Testis (tissue), 5 donors: ENCODE measurements at places on chromosomes 16 and 17.
A peak's percentile ranks its signal among the peaks of the same experiment; 100 is the strongest.

DNA sequence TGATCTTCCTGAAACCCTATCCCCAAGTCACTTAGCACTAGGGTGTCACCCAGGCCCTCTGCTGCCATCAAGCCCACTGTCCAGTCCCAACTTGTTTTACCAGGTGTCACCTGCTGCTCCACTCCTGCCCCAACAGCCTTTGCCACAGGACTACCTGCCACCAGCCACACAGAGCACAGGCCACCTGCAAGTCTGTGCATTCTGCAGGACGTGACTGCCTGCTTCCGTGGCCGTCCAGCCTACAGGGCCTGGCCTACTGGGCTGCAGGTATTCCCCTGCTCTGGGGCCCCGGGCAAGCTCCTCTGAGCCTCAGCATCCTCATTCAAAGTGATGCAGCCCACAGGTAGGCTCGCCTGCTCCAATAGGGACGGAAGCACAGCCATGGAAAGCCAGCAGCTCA is 3.2 kb downstream of the MCRIP1 start:
- no peak for DNase-seq

DNA sequence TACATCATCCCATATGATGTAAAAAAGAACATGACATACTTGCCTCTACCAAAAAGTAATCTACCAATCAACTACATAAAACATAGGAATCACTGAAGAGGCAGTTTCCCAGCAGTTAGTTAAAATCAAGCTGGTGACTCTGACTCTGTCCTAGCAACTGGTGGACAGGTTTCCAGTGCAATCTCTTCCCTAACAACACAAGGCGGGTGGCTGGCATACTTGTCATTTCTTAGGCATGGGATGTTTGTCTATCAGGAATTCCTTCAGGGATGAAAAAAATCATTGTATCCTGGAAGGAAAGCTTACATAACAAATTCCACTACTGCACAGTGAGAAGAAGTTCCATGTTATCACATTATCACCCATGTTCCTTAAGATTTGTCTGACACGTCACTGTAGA is 50.9 kb downstream of the HELZ start:
- no peak for DNase-seq

- no peak for DNase-seq
Observed at GRCh38 chr17:63847525-63848249, 5.2 kb upstream of the SMARCD2 start.

DNA sequence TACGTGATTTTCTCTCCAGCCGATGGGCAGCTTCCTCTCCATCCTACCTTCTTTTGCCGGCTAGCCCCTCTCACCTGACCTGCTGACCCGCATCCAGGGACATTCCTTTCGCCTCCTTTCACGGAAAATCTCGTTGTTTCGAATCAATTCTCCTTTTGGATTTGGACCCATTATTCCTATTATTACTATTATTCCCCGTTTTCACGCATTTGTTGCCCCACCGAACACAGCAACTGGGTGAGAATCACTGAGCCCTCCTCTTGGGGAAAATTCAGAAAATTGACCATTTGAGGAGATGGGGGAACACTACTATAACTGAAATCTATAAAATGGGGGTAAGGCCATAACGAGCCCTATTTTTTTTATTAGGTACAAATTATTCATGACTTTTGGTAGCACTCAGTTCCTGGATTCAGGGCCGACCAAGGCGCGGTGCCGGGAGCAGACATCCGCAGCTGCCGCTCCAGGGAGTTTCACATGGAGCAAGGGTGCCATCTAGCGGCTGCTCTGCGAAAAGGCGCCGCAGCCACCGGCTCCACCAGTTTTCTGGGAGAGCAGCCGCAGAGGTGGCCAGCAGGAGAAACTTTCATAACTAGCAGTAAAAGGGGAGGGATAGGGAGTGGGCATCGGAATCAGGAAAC is 3.3 kb upstream of the HOXB8 start:
- peak; percentile 92 for DNase-seq

DNA sequence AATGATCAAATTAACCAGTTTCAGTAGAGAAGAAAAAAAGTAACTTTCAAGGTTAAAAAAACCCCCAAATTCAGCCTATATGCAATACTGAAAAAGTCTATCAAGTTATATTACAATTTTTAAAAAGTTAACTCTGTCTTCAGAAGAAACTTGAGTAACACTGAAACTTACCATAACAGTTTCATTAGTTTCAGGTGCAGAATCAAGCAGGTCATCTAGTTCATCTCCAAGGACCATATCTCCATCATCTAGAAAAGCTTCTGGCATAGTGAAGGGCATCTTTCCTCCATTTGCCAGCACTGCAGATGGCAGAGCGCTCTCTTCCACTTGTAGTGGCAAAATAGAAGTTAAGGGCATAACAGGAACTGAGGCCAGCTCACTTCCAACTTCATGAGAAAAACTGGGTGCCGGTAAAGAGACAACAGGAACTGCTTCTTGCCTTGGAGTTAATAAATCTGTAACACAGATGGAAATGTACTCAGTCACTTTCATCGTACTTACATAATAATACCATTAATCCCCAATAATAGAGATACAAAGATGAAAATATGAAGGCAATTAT is 22.9 kb downstream of the ZC3H7A start:
- no peak for DNase-seq

DNA sequence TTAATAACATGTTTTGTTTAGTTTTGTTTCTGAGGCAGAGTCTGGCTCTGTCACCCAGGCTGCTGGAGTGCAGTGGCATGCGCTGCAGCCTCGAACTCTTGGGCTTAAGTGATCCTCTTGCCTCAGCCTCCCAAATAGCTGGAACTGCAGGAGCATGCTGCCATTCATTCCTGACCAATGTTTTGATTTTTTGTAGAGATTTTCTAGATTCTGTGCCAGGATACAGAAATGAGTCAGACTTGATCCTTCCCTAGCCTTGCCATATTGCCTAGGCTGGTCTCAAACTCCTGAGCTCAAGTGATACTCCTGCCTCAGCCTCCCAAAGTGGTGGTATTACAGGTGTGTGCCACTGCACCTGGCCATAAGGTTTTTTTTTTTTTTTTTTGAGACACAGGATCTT is 17.7 kb downstream of the TAOK1 start:
- no peak for DNase-seq

DNA sequence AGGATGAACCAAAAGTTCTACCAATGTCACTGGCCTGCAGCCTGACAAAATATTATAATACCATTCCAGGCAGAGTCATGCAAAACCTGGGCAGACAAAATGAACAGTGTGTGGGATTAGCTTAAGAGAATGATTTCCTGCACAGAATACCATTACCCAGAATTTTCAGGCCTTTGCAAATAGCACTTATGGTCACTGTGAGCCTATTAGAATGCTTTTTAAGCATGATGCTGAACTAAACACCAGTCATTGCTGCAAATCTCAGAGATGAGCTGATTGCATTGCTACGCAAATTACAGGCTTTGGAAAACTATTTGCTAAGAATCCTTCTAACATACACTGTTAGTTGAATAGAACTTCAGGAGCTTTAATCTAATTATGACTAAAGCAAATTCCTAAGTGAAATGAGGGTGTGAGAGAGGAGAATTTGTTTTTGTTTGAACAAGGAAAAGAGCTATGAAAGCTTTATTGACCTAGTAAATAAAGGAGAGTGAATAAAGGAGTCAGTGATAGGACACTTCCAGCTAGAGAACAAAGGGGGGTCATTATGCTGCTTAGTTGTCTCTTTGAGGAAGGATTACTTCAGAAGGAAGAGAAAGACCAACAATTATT is 398.8 kb downstream of the HS3ST3B1 start:
- no peak for DNase-seq

GRCh38 chr16:80369138-80369958 is 171.4 kb upstream of the DYNLRB2 start:
- peak; percentile 69 for DNase-seq

DNA sequence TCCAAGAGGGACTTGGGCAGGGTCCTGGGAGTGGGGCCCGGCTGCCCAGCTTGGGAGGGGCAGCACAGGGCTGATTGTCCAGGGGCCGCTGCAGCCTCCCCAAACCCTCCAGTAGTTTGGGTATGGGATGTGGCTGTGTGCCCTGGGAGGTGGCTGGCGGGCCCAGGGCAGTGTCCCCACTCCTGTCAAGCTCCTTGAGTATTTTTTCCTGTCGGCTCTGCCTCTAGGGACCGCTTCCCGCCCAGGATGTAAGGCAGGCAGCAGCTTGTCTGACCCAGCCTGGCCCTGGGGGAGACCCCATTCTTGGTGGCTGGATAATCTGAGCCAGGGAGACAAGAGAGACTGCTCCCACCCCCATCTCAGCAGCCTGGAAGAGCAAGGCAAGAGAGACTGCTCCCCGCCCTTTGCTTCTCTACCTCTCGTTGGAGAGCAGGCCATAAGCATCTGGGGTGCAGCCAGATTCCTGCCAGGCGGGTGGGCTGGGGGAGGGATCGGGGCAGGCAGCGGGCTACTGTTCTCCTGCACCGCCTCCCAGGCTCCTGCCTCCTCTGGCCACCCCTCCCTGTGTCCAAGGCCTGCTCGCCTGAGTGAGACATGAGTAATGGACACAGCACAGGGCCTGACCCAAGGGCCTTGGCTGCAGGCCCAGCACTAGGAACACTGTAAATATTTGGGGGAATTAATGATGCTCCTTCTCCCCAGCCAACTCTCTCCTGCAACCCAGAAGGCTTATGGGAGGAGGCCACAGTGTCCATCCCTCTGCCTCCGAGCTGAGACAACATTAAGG is 18.4 kb upstream of the ITGA3 start:
- DNase-seq: peak; percentile 52

GRCh38 chr17:21164620-21165019 is 37.9 kb downstream of the DHRS7B start:
- DNase-seq: no peak

- no peak for DNase-seq
Observed at GRCh38 chr16:25012525-25012991, 2.6 kb downstream of the ARHGAP17 start.

DNA sequence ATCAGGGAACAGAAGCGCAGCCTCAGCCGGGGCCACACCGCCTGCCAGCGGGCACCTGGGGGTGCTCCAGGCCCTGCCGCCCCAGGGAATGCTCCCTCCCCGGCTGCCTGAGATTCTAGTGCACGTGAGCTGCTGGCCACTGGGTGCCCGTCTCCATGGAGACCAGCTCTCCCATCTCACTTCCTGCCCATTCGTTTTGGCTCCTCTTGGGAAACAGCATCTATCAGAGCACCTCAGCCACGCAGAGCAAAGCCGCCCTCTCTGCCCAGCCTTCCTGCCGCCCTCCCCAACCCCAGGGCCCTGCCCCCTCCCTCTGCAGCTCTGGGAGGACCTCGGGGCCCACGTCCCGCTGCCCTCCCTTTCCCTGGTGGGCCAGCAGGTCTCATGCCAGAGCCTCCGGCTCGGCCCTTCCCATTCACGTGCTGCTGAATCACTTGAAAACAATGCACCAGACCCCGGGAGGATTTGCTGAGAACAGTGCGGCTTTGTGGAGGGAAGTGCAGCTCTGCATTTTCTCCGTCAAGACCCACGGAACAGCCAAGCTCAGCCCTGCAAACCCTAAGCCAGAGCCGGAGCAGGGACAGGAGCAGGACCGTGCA is 19.4 kb downstream of the CEP295NL start:
- DNase-seq: peak; percentile 93

- no peak for DNase-seq
Observed at GRCh38 chr17:36731811-36732210, 130.4 kb downstream of the MRM1 start.

GRCh38 chr17:57778306-57778705 is 33.2 kb upstream of the CCDC182 start:
- DNase-seq: no peak

DNA sequence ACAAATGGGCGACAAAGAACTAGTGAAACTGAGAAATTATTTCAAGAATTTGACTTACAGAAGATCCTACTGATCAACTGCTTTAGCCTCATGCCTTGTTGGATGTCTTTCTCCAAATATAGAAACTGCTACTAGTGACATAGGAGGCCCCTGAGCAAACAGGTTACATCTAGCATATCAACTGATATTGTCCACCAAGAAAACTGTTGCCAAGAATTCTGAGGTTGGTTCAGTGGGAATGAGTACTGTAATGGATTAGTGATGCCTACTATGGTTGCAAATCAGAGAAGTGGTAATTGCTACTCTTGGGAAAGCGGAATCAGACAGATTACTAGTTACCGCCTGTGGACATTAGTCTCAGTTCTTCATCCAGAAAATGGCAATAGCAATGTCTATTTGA is 10.0 kb downstream of the CDC27 start:
- no peak for DNase-seq
